ENCODE measurements at places on chromosomes 5 and 9.

- no peak for DNase-seq
Observed at GRCh38 chr9:28934111-28934510, 1360.8 kb upstream of the C9orf72 start.

GRCh38 chr9:35727676-35728040 lies 4.3 kb downstream of the TLN1 start:
- no peak for DNase-seq

DNA sequence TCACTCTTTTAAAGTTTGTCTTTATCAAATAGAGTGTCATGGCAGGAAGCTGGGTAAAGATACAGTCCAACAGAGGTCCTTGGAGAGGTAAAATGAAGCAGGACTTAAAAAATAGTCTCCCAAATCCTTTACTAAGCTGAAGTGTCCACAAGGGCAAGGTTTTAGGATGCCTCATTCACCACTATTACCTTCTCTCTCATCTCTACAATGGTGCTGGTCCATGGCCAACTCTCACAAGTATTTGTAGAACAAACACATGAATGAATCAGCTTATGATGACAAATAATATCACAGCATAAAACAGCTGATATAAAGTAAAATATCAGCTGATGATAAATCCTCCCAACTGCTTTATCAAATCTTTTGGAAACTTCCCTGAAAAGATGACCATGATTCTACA lies 162.3 kb upstream of the ZNF462 start:
- DNase-seq = no peak

GRCh38 chr9:128043467-128043868 lies 23.7 kb downstream of the NAIF1 start:
- DNase-seq = no peak

DNA sequence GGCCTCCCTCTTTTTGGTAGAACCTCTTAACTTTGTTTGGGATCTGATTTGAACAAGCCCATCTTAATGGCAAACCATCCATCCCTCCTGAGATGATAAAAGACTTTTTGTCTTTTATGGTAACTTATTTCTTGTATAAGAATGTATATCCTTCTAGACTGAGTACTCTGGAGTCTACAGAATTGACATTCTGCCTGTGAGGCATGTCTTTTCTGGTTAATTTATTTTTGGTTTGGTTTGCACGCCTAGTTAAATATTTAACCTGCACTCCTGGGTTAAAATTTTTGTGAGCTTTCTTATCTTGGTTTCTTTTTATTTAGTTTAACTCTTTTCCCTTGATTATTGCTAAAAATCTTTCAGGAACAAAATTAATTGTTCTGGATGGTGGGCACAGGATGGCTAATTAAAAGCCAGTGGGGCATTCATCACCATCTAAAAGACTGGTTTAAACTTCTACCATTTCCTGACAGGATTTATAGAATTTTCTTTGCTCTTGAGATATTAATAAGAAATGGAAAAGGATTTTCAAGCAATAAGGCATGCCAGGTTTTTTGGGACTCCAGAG lies 50.3 kb downstream of the PHAX start:
- DNase-seq = no peak

- DNase-seq = no peak
Observed at GRCh38 chr5:167827766-167828165, 463.7 kb upstream of the WWC1 start.

GRCh38 chr5:54390539-54391031 lies 64.9 kb upstream of the HSPB3 start:
- DNase-seq = no peak
